Stomach (tissue), 19 donors: ENCODE measurements at places on chromosomes 2 and 18. TPM values are rescaled to one million over a fixed set of nuclear protein-coding genes. Genes with fewer than 3 reads are reported as not detected.

The TEX44 gene
- total RNA-seq, result not detected

The CYS1 gene
- 3.5 TPM for total RNA-seq

The NFATC1 gene
- 5.4 TPM for total RNA-seq

The LDLRAD4 gene
- total RNA-seq, result 47.9 TPM

The STARD6 gene
- total RNA-seq, result not detected

The GAD1 gene
- not detected for total RNA-seq

The ASB18 gene
- not detected for total RNA-seq

The KCNE4 gene
- 16.3 TPM for total RNA-seq

The COL3A1 gene
- 450 TPM for total RNA-seq
